Activated T-helper 1 cell treated with anti-CD3 and anti-CD28 coated beads, Interleukin-2, amount 50 U/mL, for 16 hours (primary cell): ENCODE measurements at places on chromosomes 6 and 20.

DNA sequence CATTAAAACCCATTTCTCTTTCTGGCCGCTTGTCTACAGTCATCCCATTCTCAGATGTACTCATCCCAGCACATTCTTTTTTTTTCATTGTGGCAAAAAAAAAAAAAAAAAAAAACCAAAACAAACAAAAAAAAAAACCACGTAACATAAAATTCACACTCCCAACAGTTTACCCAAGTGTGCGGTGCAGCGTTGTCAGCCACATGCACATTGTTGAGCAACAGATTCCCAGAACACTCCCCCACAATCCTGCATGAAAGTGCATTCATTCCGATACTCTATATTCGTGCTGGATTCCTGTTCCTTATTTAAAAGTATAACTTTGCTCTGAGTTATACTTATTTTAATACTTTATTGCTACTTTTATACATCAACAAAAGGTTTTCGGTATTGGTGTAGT lies 96.0 kb downstream of the SASH1 start:
- no peak for DNase-seq

DNA sequence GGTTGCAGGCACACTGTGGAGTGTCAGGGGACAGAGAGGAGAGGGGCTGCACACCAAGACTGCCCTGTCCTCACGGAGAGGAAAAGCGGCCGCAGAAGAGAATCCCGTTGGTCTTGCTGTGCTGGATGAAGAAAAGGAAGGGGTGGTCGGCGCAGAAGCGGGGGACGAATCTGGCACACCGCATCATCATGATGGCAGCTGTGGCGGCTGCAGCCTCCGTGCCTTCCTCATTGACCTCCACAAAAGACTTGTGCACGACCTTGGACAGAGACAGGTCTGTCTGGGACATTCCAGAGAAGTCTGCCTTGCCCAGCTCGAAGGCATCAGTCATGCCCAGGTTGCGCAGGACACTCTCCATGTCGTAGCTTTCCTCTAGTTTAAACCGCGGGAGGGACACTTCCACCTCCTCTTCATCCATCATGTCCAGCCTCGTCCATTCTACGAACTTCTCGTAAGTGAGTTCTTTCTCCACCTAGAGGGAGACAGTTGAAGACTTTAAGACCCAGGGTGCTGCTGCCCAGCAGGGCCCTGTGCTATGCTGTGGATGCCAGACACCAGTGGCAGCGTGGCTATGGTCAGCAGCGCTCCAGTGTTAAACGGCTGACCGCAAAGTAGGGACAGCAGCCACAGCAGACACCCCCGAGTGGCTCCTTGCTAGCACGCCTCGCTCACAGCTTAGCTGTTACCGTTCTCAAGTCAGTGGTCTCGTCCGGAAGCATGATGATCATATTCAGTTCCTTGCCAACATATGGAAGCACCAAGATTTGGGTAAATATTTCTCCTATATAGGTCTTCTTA lies 22.9 kb downstream of the SERPINB6 start:
- DNase-seq = no peak

DNA sequence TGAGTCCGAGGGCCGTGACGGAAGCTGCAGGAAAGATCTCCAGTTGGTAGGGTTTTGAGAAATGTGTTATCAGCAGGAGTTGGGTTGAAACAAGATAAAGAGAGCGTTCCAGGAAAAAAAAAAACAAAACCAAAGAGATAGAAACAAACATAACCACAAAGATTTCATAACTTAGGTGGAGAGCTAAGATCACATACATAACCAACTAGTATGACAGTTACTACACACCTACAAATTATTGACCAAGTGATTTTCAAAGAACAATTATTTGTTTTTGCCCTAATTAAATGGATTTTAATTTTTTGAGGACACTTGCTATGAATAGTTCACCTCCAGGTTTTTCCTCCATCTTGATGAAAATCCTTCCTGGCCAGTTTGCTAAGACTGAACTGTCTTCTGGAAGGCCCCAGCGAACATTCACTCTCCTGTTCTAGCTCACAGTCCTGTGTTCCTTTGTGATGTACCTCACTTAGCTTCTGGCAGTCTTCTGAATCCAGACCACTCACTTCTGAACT lies 69.4 kb downstream of the SNX9 start:
- no peak for DNase-seq

- no peak for DNase-seq
Measured at GRCh38 chr6:159008656-159009288, 8.8 kb upstream of the RSPH3 start.

GRCh38 chr20:8918145-8918544 lies 150.7 kb upstream of the PLCB4 start:
- no peak for DNase-seq

- DNase-seq = no peak
Measured at GRCh38 chr6:22253955-22254655, 42.7 kb downstream of the PRL start.

- DNase-seq = no peak
Measured at GRCh38 chr6:63793465-63794137, 158.0 kb downstream of the PHF3 start.
